ENCODE measurements at places on chromosomes 6 and 20. TPM values are rescaled to one million over a fixed set of nuclear protein-coding genes. Genes with fewer than 3 reads are reported as not detected.

BPIFB2 gene
- 2.3 TPM for total RNA-seq

LY6G5C gene
- 5.0 TPM for total RNA-seq

DNA sequence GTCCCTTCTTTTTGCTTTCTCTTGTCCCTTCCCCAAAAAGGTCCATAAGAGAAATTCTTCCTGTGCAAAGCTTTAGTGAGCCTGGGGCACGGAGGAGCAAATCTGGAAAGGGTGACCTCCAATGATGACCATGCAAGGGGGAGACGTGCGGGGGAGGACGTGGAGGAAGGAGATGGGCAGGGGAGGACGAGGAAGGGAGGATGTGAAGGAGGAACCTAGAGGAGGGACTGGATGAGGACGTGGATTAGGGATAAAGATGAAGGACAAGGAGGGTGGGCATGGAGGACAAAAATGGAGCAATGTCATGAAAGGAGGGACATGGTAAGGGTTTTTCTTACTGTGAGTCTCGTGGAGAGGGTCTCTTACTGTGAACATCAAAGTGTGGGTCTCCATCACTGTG lies 139.5 kb downstream of the ERMARD start:
- no peak for DNase-seq

DNA sequence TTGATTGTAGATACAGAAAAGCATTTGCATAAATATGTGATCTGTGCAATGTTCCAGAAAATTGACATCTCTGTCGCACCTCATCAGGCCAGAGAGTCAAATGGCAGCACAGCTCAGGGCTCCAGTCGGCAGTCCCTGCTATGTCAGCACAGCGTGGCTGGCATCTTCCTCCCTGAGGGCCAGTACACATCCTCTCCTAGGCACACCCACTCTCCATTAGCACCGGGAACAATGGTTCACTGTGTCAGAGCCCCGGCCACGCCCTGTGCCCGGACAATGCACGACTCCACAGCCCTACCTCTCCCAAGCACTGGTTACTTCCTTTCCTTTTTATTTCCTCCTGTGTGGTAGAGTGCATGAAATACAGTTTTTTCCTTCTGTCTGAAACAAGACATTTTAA lies 114.9 kb downstream of the FOXC1 start:
- DNase-seq = peak; percentile 28

DNA sequence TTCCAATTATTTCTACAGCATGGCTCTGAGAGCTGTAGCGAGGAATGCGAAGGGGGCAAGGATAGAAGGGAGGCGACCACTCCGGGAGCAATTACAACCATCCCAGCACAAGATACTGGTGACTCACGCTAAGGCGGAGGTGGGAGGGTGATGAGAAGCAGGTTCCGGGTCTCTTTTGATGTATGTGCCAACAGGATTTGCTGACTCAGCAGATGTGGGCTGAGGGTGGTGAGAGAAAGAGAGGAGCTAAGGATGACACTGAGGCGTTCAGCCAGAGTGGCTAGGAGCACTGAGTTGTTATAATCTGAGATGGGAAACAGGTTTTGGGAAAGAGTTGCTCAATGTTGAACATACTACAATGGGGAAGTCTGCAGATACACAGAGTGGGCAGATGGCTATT lies 9.3 kb upstream of the TXNDC5 start:
- no peak for DNase-seq

DNA sequence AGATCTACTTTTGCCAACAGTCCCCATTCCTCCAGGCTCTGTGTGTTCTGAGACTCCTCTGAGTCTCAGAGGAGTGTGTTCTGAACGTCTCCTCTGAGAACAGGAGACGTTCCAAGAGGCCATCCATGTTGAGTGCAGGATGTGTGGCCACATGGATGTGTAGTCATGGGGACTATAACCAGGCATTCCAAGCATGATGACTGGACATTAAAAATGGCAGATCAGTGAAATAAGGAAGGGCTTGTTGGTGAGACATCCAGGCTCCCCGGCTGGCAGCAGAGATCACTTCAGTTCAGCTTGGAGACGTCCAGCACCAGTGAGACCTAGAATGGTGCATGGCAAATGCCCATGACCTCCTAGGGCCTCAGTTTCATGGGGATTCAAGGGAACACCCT lies 34.3 kb upstream of the POU5F1 start:
- DNase-seq = no peak

- DNase-seq = no peak
Observed at GRCh38 chr6:135018941-135019340, 35.7 kb downstream of the HBS1L start.

DNA sequence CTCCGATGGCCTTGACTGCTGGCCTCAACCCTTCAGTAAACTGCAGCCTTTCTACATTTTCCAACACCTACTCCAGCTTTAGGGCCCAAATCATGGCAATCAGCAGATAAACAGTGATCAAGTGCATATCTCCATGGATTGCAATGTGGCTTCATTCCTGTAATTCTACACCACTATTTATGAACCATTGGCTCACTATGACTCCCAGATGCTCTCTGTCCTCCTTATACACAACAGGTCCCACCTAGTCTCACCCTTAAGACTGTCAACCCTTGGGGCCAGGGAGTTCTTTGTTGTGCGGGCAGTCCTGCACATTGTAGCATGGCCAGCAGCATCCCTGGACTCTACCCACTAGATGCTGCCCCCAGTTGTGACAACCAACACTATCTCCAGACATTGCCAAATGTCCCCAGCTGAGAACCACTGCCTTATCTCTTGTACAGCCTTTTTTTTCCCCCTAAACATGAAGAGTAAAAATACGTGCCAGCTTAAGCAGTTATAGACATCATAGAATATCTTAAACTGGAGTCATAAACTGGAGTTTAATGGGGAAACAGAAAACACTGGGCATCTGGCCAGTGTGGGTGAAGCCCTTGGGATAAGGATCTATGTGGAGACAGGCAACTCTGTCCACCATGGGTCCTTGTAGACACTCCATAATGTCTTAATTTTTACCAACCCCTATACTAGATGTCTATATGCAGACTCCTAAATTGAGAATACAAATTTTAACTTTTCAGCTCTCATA lies 21.1 kb downstream of the MRPL14 start:
- DNase-seq = peak; percentile 29
